NCI-H1105 treated with DMSO at 0.1 percent for 48 hours (cell line): ENCODE measurements at places on chromosomes 16 and 17.

GRCh38 chr17:83195330-83196023, 116.1 kb downstream of the METRNL start:
- DNase-seq = no peak

GRCh38 chr17:57962279-57963148, 7.3 kb upstream of the CUEDC1 start:
- DNase-seq = no peak

DNA sequence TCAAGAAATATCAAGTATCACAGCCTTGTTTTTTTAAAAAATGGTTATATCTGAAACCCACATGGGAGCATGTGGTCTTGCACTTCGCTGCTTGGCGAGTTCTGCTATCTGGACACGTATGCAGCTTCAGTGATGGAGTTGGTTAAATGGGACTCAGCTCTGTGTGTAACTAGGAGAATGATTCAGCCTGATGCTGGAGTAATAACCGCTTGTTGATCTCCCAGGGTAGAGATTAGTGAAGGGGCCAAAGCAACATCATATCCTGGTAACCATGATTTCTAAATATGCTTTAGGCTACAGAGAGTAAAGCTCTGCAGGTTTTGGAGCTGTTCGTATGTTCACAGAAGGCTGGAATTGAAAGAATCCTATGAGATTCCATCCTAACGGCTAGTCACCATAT, 63.2 kb downstream of the IQCK start:
- DNase-seq = no peak

- no peak for DNase-seq
Measured at GRCh38 chr17:37640015-37640414, 3.2 kb downstream of the DDX52 start.

DNA sequence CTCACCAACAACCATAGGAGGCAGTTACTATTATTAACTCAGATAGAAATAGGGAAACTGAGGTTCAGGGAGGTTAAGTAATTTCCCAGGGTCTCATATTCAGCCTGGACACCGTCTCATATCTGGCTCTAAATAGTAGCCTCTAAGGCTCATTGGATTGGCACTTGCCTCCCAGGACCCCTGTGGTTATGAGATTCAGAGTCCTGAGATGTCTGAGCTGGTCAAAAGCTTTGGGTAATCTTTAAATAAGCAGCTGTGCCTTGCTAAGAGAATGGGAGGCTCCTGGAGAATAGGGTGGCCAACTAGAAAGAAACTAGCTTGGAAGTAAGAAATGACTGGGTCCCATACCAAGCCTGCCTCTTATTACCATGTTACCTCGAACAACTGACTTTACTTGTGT, 50.3 kb upstream of the CRHR1 start:
- no peak for DNase-seq

DNA sequence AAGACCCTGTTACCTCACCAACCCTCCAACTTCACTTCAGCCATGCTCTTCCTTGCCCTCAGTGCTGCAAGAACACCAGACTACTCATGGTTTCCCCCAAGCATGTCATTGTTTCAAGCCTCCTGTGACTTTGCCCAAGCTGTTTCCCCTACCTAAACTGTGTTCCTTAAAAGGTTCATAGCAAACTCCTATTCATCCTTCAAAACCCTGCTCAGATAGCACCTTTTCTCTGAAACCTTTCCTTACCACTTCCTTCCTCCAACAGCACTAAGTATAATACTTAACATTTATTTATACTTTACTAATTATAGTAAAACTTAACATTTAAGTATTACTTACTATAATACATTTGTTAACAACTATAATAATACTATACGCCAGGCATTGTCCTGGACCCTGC, 136.2 kb downstream of the CCT6B start:
- DNase-seq = no peak

- no peak for DNase-seq
Measured at GRCh38 chr16:20191566-20191965, 117.9 kb upstream of the GPR139 start.

- DNase-seq = no peak
Measured at GRCh38 chr17:47204722-47205418, 4.3 kb upstream of the MYL4 start.

DNA sequence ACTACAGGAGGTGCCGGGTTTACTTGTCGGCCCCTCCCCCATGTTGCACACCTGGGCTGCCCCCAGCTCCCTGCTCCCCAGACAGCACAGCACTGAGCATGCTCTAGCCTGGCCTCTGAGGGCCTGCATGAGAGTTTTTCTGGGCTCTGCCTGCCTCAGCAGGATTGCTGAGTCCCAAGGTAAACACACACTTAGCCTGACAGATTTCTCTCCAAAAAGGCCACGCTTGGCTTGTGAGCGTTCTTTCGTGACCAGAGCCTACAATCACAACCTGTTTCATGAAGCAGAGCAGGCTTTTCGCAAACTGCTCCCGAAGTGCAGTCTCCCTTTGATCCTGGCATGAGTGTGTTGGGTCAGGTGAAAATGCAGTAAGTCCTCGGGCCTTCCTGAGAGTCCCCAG, 9.8 kb upstream of the CD300E start:
- no peak for DNase-seq

DNA sequence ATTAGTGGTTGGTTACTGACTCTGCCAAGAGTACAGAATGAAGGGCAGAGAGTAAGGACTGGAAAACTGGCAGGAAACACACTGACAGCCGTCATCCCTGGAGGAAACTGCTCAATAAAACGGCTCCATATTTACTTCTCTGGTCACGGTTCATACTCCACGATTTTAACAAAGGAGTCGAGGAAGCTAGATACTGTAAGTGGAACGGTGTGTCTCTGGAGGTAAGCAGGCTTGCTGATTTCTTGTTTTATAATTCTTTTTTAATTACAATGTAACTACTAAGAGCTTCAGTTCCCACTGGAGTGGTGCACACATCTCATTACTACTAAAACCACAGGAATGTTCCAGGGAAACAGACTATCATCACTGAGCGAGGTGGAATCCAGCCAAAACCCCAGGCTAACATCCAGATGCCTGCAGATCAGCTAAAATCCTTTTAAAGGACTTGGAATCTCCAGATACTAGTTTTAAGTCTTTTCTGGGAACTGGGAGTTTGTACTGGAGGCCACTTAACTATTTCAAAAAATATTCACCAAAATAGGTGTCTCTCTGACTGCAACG, 17.8 kb downstream of the SERPINF1 start:
- no peak for DNase-seq

- no peak for DNase-seq
Measured at GRCh38 chr17:83053739-83054451, 25.5 kb upstream of the METRNL start.

GRCh38 chr17:42879596-42879985, 21.0 kb upstream of the G6PC1 start:
- no peak for DNase-seq

GRCh38 chr17:82871056-82871775, 31.4 kb upstream of the ZNF750 start:
- DNase-seq = no peak

DNA sequence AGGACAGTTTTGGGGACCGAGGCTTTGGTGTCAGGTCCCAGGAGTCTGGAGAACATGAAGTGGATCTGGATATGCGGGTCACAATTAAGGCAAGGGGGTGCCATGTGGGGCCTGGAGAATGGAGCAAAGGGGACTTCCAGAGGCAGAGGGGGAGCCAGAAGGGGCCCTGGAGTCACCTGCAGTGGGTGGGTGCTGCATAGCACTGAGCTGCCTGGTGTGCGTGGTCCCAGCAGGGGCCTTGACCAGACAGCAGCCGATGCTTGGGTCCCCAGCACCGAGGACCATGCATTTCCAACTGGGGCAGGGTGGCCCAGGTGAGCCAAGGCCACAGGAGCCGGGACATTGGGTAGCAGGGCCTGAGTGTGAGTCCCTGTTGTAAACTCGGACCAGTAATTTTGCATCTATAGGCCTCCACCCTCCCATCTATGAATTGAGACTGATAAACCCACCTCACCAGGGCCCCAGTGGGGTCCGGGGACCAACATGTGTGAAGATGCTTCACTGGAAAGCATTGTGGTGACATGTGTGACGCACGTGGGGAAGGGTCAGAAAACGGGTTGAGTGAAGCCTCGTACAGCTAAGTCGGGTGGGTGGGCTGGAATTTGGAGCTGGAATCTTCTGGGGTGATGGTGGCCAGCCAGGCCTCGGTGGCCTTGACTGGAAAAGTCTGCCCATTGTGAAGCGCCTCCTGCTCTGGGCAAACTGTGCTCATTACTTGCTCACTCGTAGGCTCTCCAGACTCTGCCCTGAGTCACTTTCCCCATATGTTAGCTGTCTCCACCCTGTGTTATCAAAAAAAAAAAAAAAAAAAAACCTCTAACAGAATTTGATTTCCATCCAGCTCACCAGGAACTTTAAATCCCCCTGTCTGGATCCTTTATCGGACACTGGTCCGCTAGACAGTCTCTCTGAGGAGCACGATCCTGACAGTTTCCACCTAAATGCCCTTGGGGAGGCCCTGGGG, 90.5 kb upstream of the ZNF469 start:
- no peak for DNase-seq
